ENCODE measurements at places on chromosomes 2 and 18.

DNA sequence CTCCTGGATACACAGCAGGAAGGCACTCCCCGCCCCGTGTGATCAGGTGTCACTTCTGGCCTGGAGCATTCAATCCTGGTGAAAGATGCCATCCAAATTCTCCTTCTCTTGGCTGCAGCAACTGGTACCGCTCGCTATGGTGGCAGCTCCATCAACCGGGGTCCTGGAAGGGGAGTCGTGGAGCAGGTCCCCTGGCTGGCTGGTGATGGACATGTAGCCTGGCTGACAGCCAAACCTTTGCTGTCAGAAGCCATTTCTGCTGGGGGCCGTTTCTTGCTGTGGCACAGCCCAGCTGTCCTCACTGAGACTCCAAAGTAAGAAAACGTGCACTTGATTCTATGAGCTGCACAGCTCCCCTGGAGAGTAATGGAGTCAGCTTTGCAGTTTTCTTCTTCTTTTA is 7.1 kb upstream of the CYS1 start:
- DNase-seq = no peak

DNA sequence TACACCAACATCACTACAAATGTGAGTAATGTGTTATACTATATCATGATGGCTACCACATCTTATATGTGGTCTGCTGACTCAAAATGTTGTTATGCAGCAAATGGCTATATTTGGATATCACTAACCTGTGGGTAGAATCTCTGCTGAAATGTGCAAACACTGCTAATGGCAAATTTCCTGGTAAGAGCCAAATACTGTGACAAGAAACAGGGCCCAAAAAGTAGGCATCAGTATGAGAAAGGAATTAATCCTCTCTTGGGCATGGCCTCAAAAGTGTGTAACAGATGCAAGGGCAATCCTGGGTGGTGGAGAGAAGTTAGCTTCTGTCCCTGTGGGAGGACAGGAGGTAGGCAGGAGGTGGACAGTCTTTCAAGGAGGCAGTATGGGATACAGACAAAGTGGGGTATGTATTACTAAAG is 13.3 kb downstream of the ATF2 start:
- DNase-seq = no peak

DNA sequence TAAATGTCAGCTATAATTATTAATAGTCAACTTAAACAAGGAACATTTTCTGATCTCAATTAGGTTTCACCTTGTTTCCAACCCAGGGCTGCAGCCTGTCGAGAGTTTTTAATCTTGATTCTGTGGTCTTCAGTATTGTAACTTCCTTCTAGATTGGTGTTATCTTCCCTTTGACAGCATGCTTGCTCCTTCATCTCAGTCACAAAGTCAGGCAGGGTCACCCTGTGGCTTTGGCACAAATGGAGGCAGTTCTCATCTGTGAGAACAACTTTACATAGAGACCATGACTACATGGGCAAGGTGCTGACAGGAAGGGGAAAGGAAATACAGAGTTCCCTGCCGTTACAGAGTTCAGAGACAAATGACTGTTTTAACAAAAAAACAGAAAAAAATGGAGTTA is 50.5 kb downstream of the HNRNPLL start:
- DNase-seq = no peak

GRCh38 chr2:237863102-237863511 is 3.7 kb downstream of the RAMP1 start:
- no peak for DNase-seq

DNA sequence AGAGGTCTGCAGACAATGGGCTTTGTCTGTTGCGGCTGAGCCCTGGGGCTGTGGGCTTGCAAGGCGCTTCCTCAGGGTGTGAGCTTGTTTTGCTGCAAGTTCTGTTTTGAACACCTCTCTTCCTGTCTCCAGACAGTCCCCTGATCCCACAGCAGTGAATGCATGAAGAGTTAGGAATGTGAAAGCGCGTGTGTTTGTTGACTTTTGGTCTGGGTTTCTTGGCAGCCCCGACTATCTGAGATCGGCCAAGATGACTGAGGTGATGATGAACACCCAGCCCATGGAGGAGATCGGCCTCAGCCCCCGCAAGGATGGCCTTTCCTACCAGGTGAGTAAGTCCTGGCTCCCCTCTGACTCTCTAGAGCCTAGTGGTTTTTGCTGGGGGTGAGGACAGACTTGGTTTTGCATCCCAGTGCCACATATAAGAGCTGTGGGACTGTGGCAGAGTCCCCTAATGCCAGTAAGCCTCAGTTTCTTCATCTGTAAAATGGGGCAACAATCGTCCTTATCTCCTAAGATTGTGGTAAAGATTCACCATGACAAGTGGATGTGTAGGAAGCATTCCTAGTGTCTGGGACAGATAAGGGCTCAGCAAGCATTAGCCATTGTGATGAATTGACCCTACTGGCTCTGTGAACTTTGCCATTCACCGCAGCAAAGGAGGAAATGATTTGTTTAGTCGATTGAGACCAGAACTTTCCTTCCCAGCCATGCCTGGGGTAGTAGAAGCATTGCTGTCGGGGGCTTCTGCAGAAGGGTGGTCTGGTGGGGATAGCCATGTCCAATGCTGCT is 3.0 kb downstream of the LBH start:
- no peak for DNase-seq

GRCh38 chr18:58502628-58503027 is 126.3 kb downstream of the ALPK2 start:
- no peak for DNase-seq

DNA sequence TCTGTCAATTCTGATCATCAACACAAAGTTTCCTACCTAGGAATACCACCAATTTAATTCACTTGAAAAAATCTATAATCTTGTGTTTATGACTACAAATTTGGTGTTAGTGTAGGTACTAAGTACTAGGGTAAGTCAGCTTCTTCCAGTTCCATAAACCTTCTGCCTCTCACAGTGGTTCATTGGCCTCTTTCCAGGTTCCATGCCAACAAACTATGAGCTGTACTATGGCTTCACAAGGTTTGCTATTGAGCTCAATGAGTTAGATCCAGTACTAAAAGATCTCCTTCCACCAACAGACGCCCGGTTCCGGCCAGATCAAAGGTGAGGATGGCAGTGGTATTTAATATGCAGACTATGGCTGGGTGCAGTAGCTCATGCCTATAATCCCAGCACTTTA is 58.8 kb downstream of the PRKRA start:
- DNase-seq = no peak

GRCh38 chr2:39780825-39781600 is 2.0 kb upstream of the THUMPD2 start:
- peak; percentile 32 for DNase-seq

DNA sequence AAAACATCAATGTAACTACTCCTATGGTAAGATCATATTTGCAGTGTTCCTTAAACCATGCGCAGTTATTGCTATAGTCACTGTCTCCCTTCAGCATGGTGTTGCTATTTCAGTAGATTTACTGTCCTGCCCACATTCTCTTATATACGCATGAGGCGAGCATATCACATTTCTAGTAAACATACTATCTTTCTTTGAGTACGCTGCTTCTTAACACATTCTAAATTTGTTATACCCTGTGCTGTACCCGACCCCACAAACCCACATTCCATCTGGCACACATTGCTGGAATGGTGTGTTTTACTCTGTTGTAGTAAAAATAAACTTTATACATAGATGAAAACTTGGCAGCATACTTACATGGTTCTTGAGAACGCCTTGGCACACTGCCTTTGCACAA is 163.3 kb downstream of the QPCT start:
- DNase-seq = no peak

DNA sequence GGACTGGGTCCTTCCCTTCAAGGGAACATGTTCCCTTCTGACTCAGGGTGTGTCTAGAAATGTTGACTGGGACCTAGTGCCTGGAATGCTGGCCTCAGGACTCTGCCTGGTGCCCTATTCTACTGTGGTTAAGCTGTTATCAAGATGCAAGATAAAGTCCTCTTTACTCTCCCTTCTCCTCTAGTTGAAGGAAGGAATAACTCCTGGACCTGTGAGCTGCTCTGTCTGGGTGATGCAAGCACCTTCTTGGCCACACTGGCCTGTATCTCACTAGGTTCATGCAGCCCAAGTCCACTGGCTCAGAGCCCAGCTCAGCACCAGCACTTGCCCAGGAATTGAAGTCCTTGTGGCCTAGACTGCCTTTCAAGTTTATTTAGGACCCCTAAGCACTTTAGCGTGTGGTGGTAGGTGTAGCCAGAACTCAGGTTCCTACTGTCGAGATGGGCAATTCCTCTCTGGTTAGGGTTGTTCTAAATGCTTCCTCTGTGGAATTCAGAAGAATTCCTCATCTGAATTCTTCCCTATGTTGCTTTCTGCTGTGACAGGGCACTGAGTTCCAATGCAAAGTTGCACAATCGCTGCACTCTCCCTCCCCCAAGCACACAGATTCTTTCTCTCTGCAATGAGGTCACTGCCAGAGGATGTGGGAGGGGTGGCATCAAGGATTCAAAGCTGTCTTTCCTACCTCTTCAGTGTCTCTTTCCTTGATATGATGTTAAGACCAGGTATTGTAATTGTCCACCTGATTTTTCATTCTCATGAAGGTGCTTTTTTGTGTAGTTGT is 54.7 kb downstream of the VWC2L start:
- DNase-seq = no peak

GRCh38 chr2:15896859-15897258 is 43.5 kb upstream of the MYCN start:
- no peak for DNase-seq

GRCh38 chr2:158998551-158999248 is 30.3 kb downstream of the TANC1 start:
- no peak for DNase-seq

DNA sequence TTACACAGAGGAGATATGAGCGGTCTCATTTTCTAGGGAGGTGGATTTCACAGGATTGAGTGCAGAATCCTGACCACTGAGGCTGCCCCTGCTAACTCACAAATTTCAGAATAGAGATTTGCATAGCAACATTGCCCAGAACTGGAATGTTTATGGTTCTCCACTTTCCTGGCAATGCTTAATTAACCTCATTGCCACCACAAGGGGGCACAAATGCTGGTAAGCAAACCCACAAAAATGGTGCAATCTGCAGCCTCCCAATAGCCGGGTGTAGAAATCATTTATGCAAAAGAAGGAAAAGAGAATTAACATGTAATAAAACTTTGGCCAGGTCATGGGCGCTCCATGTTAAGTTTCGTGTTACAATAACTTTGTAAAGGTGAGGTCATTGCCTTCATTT is 112.4 kb downstream of the CYRIA start:
- DNase-seq = peak; percentile 75

- no peak for DNase-seq
Observed at GRCh38 chr2:213923543-213923942, 487.3 kb upstream of the VWC2L start.

DNA sequence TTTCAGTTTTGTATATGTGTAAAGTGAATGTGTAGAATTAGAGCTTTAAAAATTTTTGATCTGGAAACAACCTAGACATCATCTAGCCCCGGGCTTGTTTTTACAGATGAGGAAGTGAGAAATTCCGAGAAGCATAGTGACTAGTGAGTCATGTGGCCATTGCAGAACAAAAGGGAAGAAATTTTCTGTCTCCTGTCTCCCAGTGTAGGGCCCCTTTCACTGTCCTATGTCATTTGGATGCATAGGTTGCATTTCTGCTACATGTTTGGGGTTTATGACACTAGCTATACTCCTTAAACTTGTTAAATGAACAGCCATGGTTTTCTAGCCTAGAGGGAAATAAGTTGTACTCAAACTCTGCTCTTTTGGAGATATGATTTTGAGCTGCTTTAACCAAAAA is 84.6 kb downstream of the PLCL1 start:
- peak; percentile 97 for DNase-seq

GRCh38 chr2:26302846-26303245 is 43.1 kb upstream of the SELENOI start:
- no peak for DNase-seq

- DNase-seq = no peak
Observed at GRCh38 chr2:43898838-43899346, 60.1 kb downstream of the ABCG8 start.

DNA sequence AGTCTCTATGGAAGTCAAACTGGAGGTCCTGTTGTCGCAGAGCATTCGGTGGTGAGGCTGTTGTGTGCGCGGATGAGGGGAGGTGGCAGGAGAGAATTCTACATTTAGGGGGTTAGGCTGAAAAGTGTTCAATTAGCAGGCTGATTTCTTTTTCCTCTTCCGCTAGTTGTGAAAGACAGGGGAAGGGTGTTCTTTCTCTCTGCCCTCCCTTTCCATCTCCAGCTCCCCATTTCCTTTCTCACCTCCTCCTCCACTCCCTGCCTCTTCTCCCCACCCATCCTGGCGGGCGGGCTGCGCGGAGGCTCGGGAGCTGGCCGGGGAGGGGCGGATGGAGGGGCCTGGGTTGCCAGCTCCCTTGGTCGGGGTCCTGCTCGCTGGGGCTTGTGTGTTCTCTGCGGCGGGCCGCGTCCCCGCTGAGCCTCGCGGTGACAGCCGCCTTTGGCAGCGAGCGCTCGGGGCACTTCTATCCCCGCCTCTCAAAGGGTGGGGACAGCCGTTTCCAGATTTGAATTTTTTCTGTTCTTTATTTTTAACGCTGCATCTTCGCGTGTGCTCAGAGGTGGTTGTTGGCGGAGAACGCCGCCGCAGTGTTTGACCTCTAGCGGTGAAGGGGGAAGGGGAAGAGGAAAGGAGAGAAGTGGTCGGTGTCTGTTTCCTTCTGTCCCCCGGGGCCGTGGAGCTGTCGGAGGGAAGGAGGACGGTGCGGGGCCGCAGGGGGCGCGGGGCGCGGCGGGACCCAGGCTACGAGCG is 3.6 kb downstream of the SOX11 start:
- DNase-seq = no peak

GRCh38 chr2:209121691-209122090 is 302.2 kb upstream of the MAP2 start:
- DNase-seq = peak; percentile 61

DNA sequence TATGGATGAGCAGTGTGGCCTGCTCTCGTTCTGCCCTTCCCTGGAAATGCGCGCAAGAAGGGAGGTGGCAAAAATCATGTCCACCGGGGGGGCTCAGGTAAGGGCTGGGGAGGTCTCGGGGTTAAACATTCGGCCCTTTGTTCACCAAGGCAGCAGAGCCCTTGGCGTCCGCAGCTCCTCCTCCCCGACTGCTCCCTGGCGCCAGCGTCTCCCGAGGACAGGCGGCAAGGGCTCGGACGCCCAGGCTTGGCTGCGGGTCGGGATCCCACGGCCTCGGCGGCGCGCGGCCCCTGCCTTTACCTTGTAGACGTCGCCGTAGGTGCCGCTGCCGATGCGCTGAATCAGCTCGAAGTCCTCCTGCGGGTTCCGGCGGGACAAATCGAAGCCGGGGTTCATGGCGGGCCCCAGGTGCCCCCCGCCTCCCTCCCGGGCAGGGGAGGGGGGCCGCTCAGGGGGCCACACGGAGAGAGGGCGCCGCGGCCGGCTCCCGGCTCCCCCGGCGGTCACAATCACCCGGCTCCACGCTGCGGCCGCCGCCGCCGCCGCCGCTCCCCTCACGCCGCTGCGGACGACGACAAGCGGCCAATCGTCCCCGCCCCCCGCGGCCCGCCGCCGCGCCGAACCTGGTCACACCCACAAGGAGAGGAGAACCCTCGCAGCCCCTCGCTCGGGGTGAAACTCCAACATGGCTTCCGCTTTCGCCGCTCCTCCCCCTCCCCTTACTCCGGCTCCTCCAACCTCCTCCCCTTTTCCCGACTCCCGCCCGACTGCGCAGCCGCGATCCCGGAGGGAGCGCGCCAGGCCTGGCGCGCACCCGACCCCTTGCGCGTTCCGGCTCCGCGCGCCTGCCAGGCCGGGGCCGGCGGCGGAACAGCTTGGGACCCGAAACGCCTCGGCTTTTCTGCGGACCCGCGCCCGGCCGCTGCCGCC is at the start of gene MAP4K3:
MAP4K3 (minus strand) TSS at position 694 of the 930 bp plus-strand sequence; CDS start at position 396, 298 bp downstream.
- DNase-seq = peak; percentile 92
